ENCODE measurements at places on chromosomes 4 and X.

DNA sequence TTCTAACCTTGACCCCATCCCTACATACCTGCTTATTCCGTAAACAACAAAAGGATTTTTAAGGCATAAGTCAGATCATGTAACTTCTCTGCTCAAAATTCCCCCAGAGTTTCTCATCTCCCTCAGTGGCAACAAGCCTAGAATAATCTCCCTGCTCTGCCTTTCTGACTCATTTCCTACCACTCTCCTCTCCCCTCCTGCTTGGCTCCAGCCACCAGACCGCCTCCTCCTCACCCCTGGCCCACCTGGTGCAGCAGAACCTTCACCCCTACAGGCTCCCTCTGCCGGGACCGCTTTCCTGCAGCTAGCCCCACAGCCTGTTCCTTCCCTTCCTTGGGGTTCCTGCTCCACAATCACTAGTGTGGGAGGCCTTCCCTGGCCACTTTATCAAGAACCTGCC, 32.1 kb downstream of the TSPAN5 start:
- H3K4me3 ChIP-seq = no peak overlapping the region
- peak; percentile 96 for DNase-seq
- H3K36me3 ChIP-seq = no peaks in the 10 kb centered on the region
- H3K27ac ChIP-seq = peak overlapping the region; percentile 86

GRCh38 chr4:41320278-41320677, 63.5 kb downstream of the UCHL1 start:
- H3K4me3 ChIP-seq = no peak overlapping the region
- H3K27me3 ChIP-seq = no peaks in the 10 kb centered on the region
- H3K36me3 ChIP-seq = no peaks in the 10 kb centered on the region
- H3K27ac ChIP-seq = no peak overlapping the region

DNA sequence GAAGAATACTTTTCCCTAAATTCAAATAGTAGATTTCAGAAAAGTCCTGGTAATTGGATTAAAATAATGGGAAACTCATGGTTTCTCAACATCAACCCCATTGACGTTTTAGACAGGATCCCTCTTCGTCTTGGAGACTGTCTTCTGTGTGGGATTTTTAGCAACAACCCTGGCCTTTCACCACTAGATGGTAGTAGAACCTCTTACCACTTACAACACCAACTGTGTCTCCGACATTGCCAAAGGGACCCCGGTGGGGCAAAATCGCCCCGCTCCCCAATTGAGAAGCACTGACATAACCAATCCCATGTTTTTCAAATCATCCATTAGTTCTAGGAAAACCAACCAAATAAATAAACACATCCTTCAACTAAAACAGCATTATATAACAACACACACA, 16.9 kb upstream of the ANOS1 start:
- DNase-seq = no peak
- H3K27me3 ChIP-seq = no peaks in the 10 kb centered on the region
- H3K4me3 ChIP-seq = no peak overlapping the region
- H3K27ac ChIP-seq = no peak overlapping the region

GRCh38 chrX:23838953-23839352, 56.0 kb downstream of the SAT1 start:
- H3K4me3 ChIP-seq = no peak overlapping the region
- H3K36me3 ChIP-seq = no peaks in the 10 kb centered on the region
- H3K27me3 ChIP-seq = no peaks in the 10 kb centered on the region

DNA sequence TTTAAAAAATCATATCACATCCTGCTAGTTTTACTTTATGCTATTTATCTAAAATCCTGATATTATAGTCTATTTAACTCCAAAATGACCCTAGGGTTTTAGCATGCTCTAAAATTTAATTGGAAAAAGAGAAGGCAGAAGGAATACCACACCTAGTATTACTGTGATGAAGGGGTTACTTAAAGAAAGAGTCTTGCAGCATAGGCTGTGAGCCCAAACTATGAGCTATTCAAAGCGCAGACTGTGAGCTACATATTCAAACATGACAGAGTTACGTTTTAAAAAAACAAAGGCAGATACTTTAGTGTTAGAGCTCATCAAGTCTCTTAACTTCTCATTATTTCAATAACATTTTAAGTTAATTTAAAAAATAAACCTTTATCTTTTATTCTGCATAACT, 247.7 kb upstream of the ETNPPL start:
- no peak overlapping the region for H3K27ac ChIP-seq
- no peak for DNase-seq
- H3K4me1 ChIP-seq = no peaks in the 10 kb centered on the region
- no peaks in the 10 kb centered on the region for H3K36me3 ChIP-seq

- no peaks in the 10 kb centered on the region for H3K36me3 ChIP-seq
- no peak for DNase-seq
- no peaks in the 10 kb centered on the region for H3K27me3 ChIP-seq
- H3K4me3 ChIP-seq = no peak overlapping the region
- H3K4me1 ChIP-seq = no peaks in the 10 kb centered on the region
These were observed 35.8 kb downstream of the MBNL3 start for GRCh38 chrX:132452911-132453550.

GRCh38 chr4:138636781-138637180, 378.8 kb upstream of the NOCT start:
- H3K4me3 ChIP-seq = no peak overlapping the region
- H3K36me3 ChIP-seq = no peaks in the 10 kb centered on the region
- H3K27me3 ChIP-seq = no peaks in the 10 kb centered on the region
- DNase-seq = no peak
- H3K4me1 ChIP-seq = peaks cover 12% of the 10 kb centered on the region
- H3K27ac ChIP-seq = no peak overlapping the region

DNA sequence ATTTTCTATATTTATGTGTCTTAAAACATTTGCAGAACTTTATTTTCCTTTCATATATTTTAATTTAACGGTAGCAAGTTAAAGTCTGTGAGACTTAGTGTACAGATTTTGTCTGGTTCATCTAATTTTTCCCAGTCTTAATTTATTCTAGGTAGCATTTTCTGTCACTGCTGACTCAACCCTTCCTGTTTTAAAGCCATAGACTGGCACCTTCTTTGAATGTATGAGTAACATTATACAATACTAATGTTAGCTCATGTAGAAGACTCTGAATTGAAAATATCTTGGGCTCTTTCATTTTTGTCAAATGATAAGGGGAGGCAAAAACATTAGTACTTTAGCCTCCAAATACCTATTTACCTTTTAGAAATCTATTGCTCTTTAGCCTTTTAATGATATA, 43.6 kb downstream of the BLTP1 start:
- no peak overlapping the region for H3K27ac ChIP-seq
- no peak overlapping the region for H3K4me3 ChIP-seq
- DNase-seq = no peak
- no peaks in the 10 kb centered on the region for H3K27me3 ChIP-seq
- H3K4me1 ChIP-seq = no peaks in the 10 kb centered on the region
- H3K36me3 ChIP-seq = peaks cover 23% of the 10 kb centered on the region

GRCh38 chr4:108834835-108835384, 72.1 kb upstream of the ETNPPL start:
- peaks cover 23% of the 10 kb centered on the region for H3K4me1 ChIP-seq
- H3K27me3 ChIP-seq = no peaks in the 10 kb centered on the region
- no peaks in the 10 kb centered on the region for H3K36me3 ChIP-seq
- H3K27ac ChIP-seq = peak overlapping the region; percentile 62
- DNase-seq = peak; percentile 46

DNA sequence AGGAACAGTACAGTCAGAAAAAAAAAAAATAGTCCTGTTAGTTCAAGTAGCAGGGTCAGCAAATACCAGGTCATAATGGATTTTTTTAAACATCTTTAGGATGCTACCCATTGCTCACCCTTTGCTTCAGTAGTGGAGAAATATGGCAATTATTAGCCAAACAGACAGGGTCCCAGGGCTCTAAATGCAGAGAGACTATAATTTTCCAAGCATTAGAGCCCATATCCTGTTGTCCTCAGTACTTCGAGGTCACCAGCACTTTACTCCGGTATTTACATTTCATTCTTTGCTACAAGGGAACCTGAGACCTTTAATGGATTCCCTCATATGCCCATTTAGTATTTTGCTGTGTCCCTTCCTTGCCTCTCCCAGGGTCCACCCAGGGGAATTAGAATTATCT, 1562.9 kb upstream of the TENM3 start:
- no peaks in the 10 kb centered on the region for H3K27me3 ChIP-seq
- H3K36me3 ChIP-seq = no peaks in the 10 kb centered on the region
- no peak overlapping the region for H3K27ac ChIP-seq
- no peak overlapping the region for H3K4me3 ChIP-seq
- H3K4me1 ChIP-seq = no peaks in the 10 kb centered on the region

GRCh38 chrX:100404851-100405250, 5.2 kb downstream of the PCDH19 start:
- no peak for DNase-seq
- no peaks in the 10 kb centered on the region for H3K4me1 ChIP-seq
- no peak overlapping the region for H3K4me3 ChIP-seq
- no peak overlapping the region for H3K27ac ChIP-seq
- no peaks in the 10 kb centered on the region for H3K36me3 ChIP-seq

- DNase-seq = no peak
- H3K27ac ChIP-seq = no peak overlapping the region
- H3K4me1 ChIP-seq = no peaks in the 10 kb centered on the region
- no peak overlapping the region for H3K4me3 ChIP-seq
- H3K36me3 ChIP-seq = no peaks in the 10 kb centered on the region
These were observed 29.0 kb upstream of the MAMLD1 start for GRCh38 chrX:150334100-150334499.
